ENCODE measurements at places on chromosomes 3 and 15.
A peak's percentile ranks its signal among the peaks of the same experiment; 100 is the strongest.

- DNase-seq, result peak; percentile 34
Observed at GRCh38 chr3:65402597-65402996, 636.1 kb downstream of the MAGI1 start.

DNA sequence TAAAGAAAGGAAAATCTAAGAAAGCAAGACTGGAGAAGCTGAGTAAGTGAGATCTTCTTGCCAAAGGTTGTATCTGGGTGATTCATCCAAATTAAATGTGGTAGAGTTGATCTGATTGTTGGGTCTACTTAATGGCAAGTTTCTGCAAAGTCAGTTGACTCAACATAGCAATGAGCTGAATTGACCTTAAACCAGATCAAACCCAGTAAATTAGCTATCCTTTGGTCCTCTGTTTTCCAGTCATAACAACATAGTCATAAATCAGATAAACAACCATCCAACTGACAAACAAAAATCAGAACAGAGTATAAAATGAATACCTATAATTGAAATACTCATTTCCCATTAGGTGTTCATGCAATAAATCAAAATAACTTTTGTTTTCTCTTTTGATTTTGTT, 142.6 kb upstream of the CFAP20DC start:
- no peak for DNase-seq

GRCh38 chr3:71376911-71377310, 206.6 kb downstream of the FOXP1 start:
- no peak for DNase-seq

GRCh38 chr3:117404730-117405129, 695.2 kb downstream of the TUSC7 start:
- DNase-seq, result no peak

DNA sequence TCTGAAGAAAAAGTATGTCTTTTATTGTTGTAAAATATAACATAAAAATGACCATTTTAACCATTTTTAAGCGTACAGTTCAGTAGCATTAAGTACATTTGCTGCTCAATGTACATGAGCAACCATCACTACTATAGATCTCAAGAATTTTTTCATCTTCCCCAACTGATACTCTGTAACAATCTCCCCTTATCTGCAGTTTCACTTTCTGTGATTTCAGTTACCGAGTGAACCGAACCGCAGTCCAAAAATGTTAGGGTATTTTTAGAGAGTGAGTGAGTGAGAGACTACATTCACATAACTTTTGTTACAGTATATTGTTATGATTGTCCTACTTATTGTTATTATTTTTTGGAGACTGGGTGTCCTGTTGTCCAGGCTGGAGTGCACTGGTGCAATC, 9.0 kb upstream of the SLC25A26 start:
- DNase-seq, result no peak

DNA sequence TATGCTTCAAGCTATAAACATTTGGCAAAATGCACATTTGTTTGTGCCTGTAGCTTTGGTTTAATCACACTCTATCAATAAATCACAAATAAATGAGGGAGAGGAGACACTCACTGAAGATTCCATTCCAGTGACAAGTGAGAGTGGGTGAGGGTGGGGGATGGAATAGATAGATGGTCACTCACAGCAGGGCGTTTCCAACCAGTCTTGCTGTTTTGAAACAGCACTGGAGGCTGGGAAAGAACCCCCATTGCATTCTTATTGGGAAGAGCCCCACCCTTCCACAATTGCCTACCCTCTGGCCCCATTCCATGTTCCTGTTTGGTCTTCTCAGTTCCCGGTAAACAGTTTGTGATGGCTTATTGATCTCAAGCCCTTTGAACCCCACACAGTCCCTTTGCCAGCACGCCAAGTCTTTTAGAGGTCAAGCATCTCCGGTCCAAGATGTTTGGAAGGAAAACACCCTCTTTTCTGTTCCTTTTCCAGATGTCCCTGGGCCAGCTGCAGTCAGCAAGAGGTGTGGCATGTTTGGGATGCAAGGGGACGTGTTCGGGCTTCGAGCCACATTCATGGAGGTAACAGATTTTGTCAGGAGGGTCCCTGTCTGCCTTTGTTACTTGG, 30.7 kb downstream of the LMCD1 start:
- DNase-seq, result no peak

DNA sequence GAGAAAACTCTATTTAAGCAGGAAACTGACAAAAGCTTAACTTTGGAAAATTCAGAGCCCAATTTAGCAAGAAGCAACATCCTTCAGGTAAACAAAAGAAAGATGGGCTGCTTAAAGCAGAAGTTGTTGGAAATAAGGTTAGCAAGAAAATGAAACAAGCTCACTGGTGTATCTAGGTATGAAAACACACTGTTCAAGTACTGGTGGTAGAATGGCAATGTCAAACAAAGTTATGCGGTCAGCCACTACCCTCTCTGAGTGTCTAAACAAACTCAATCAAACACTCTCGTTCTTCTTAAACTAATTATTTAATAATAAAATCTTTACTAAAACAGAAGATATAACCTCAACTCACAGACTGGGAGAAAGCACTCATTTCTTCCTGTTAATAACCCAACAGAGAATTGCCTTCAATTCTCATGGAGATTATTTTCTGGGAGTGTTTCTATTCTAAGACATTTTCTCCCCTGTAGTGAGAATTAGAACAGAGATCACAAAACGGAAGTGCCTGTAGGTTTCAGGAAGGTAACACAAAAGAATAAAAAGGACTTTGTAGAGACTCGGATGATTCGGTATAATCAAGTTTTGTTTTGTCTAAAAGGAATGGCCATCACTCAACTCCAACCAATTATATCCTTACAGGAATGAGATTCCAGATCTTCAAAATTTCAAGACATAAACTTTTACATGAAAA, 28.9 kb downstream of the PRICKLE2 start:
- DNase-seq, result no peak

DNA sequence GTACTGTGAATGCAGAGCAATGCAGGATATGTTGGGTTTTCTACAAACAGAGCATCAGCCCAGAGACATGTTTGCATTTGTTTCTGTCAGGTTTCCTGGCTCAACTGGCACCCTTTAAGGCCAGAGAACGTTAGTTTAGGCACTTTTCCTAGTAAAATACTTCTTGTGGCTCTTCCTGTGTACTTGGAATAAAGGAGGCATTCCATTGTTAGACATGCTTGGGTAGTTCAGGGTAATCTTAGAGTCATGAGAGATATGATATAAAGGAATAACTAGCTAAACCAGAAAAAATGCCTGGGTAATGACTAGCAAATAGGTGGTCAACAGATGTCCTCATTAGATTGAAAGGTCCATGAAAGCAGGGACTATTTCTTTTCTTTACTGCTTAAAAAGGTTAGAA, 60.4 kb upstream of the RBM5 start:
- no peak for DNase-seq

DNA sequence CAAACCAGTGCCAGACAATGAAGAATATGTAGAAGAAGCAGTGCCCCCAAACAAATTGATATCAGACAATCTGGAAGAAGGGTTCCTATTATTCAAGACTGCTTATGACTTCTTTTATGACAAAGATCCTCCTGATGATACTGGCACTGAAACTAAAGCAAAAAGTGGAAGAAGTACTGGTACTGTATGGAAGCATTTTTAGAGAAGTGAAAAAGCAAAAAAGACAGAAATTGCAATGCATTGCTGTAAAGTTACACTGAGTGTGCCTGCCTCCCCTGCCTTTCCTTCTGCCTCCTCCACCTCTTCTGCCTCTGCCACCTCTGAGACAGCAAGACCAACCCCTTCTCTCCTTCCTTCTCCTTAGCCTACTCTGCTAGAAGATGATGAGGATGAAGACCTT, 167.6 kb downstream of the PLCL2 start:
- no peak for DNase-seq

GRCh38 chr3:74403307-74403706, 211.2 kb downstream of the CNTN3 start:
- DNase-seq, result no peak

- no peak for DNase-seq
Observed at GRCh38 chr3:188431040-188431439, 277.1 kb downstream of the LPP start.

- no peak for DNase-seq
Observed at GRCh38 chr3:58135712-58136543, 74.8 kb downstream of the DNASE1L3 start.

DNA sequence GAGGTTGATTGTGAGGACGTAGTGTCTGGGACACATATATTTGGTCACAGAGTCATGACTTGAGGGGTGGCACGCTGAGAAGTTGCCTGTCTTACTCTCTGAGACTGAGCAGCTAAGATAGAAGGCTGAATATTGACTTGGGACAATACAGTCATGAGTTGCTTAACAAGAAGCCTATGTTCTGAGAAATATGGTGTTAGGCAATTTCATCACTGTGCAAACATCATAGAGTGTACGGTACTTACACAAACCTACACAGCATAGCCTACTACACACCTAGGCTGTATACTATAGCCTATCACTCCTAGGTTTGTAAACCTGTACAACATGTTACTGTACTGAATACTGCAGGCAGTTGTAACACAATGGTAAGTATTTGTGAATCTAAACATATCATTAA, 30.3 kb upstream of the SPESP1 start:
- no peak for DNase-seq

GRCh38 chr3:15050405-15051092, 14.6 kb downstream of the MRPS25 start:
- DNase-seq, result no peak

DNA sequence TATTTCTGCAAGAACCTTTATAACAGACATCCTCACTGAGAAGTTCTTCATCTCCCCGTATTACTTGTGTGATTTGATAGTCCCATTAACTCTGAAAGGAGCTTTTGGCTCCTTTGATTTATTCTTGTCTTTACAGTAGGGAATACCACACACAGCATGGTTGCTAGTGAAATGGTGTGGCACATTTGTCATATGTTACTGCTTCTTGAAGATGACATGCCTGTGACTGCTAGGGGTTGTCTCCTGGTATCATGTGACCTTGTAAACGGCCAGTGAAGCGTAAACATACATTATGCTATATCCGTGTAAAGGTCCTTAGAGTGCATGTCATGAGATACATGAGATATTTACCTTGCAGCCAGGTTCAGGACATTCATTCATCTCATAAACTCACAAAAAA, 197.9 kb downstream of the RYR3 start:
- no peak for DNase-seq

- DNase-seq, result no peak
Observed at GRCh38 chr3:5494905-5495519, 307.5 kb downstream of the EDEM1 start.

DNA sequence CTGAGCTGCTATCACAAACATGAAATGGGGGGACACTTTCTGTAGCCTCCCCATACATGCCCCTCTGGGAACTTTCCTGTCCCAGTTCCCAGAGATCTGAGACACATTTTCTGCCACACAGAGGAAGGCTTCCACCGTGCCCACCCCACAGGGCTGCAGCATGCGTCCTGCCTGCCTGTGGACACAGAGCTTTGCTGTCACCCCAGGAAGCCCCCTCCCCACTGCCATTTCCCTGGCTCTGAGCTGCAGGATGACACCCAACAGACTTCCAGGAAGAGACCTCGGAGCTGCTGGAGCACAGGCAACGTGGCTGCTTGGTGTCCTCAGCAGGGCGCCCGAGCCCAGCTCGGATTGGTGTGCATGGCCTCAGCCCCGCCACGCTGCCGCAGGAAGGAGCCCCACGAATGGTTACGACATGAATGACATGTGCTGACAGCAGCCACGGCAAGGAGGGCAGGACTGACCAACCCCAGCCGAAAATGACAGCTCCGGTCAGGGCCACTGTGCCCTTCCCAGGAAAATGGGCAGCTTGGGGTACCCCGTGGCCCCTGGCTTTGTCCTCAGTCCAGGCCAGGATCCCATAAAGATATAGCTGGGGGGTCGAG, 81.3 kb downstream of the VGLL4 start:
- no peak for DNase-seq

DNA sequence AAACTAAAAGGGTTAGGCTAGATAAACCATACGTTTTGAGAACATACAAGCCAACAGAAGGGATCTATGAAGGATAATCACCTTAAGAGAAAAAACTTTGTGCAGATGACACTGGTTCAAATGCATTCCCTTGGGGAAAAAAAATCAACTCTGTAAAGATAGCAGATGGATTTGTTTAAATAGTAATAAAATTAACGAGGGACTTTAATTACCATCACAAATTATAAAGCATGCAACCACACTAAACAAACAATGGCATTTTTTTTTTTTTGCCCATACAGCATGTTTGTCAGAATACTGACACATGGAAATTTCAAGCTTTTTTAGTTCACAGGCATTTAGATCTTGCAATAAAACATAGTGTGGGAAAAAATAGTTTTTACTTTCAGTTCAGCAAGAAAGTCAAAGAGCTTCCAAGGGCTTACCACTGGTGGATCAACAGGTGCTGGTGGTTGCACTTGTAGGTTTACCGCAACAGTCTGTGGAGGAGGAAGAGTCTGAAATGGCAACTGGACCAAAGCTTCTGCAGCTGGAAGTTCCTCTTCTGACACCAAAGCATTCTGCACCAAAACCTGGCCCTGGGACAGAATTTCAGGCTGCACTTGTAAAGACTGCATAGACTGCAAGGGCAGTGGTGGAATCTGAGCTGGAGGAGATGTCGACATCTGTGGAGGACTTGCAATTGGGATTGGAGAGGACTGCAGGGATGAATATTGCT, 53.1 kb downstream of the PHC3 start:
- DNase-seq, result no peak

GRCh38 chr3:107239703-107240102, 137.5 kb upstream of the CCDC54 start:
- DNase-seq, result no peak

GRCh38 chr3:180319461-180319860, 282.5 kb upstream of the TTC14 start:
- no peak for DNase-seq

GRCh38 chr3:146838221-146838620, 233.1 kb upstream of the PLSCR5 start:
- DNase-seq, result no peak

GRCh38 chr15:52994290-52994689, 204.2 kb upstream of the ONECUT1 start:
- DNase-seq, result no peak

GRCh38 chr3:105791131-105791530, 77.7 kb downstream of the CBLB start:
- no peak for DNase-seq

GRCh38 chr3:136708333-136708985, 43.7 kb downstream of the STAG1 start:
- no peak for DNase-seq

- DNase-seq, result no peak
Observed at GRCh38 chr3:114104414-114104813, 47.9 kb downstream of the QTRT2 start.

DNA sequence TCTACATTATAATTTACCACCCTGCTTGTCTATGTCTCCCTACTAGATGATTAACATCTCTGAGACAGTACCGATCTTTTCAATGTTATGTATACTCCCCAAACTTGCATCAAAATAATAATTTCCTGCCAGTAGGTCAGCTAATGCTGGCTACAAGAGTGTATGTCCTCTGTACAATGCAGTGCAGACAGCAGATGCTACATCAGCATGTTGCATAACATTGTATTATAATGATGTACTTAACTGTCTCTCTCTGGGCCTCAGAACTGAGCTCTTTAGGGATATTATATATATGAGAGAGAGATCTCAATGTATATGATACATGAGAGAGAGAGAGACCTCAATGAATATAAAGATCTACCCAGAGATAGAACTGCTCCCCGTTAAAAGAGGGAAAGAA, 456.6 kb downstream of the SHQ1 start:
- no peak for DNase-seq
